ENCODE measurements at places on chromosomes 3 and 15. TPM values are rescaled to one million over a fixed set of nuclear protein-coding genes. Genes with fewer than 3 reads are reported as not detected.
A peak's percentile ranks its signal among the peaks of the same experiment; 100 is the strongest.

The MASP1 gene
- not detected for total RNA-seq

DNA sequence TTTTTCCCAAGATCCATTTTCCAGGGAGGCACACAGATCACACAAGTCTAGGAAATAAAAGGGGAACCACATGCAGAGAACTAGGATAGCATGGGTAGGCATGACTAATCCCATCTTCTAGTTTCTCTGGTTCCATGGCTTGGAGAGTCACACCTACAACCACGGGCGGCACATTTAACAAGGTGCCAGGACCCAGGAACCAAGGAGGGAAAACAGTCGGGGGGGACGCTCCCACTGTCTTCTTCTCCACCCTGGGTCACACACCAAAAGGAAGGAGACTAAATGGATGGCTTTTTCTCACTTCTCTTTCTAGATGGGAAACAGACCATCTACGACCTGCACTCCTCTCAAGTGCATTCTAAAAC lies 4.6 kb upstream of the SMCO1 start:
- H3K27ac ChIP-seq, result no peak overlapping the region
- no peak for DNase-seq
- H3K4me3 ChIP-seq, result no peak overlapping the region
- H3K27me3 ChIP-seq, result peaks cover 2% of the 10 kb centered on the region
- peaks cover 2% of the 10 kb centered on the region for H3K4me1 ChIP-seq

The ZNF35 gene
- total RNA-seq, result 1.9 TPM

DNA sequence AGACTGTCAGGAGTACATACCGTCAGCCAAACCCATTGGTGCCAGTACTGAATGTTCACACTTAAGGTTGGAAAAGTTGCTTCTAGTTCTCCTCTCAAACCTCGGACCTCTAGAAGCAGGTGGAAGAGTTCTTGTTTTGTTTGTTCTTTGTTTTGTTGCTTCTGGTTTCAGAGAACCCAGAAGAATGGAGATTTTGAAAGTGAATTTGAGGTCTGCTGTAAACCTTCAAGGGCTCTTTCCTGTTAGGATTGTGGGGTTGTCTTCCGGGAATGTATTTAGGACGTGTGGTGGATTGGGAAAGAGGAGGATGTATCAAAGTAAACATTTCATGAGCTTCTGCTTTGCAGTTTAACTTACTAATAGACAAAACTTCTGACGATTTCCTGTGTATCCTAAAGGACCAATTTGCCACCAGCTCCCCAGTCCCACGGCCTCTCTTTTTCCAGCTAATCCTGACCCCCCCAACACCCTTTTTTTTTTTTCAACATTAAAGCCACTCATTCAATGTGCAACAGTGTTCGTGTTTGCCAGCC lies 50.3 kb downstream of the FILIP1L start:
- H3K4me3 ChIP-seq, result no peak overlapping the region
- H3K36me3 ChIP-seq, result no peaks in the 10 kb centered on the region
- H3K27ac ChIP-seq, result no peak overlapping the region
- no peaks in the 10 kb centered on the region for H3K27me3 ChIP-seq
- DNase-seq, result no peak

The SCN11A gene
- not detected for total RNA-seq

DNA sequence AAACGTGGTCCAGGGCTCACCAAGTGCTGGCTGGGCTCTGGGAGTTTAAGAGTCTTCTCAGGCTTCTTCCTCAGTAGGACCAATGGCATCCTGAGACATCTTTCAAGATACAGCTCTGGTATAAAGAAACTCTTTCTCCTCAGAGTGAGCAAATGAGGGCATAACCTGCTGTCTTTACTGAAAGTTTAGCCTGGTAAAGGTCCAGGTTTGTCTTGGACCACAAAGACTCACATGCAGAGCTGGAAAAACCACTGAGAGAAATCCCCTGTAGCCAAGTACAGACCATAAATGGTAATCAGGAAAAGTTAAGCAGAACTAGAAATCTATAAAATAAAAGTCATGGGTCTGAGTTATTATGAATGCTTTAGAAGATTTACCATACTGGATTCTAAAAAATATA lies 23.1 kb downstream of the CD47 start:
- peaks cover 75% of the 10 kb centered on the region for H3K36me3 ChIP-seq
- peaks cover 56% of the 10 kb centered on the region for H3K4me1 ChIP-seq
- no peak for DNase-seq
- no peak overlapping the region for H3K4me3 ChIP-seq
- no peaks in the 10 kb centered on the region for H3K27me3 ChIP-seq

DNA sequence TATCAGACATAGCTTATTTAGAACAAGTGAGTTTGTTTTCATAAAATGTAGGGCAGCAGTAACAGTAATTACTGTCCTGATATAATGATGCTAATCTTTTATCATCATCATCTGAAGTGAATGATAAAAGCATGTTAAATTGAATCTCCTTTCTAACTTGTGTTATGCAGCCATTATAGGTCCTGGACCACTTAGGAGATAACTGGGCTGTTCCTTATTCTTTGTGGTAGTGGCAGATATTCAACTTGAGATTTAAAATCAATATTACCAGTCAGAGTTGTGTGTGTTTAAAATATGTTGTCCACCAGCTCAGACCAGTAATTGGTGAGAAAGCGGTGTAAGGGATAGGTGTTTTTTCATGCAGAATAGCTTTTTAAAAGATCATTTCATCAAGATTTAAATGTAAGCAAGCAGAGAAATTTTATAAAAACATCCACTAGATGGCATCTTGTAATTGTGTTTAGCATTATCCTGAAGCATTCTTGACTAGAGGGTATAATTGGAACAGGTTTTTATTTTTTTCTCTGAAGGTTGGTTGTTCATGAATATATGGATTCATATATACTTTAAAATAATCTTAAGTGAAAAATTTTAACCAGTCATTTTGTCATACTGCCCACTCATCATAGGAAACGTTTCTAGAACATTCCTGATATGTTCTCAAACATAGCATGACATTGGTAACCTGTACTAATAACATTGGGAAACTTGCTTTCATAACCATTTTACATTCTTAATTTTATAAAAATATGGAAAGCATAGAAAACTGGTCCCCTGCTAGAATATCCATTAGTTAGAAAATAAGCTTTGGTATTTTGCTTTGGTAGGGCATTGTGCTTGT lies 153.9 kb downstream of the BBX start:
- DNase-seq, result no peak
- no peak overlapping the region for H3K4me3 ChIP-seq
- no peaks in the 10 kb centered on the region for H3K36me3 ChIP-seq
- no peaks in the 10 kb centered on the region for H3K27me3 ChIP-seq

- no peak overlapping the region for H3K4me3 ChIP-seq
- peaks cover 2% of the 10 kb centered on the region for H3K36me3 ChIP-seq
- no peak overlapping the region for H3K27ac ChIP-seq
- no peaks in the 10 kb centered on the region for H3K27me3 ChIP-seq
Observed at GRCh38 chr3:11385326-11385725, 113.1 kb downstream of the ATG7 start.

DNA sequence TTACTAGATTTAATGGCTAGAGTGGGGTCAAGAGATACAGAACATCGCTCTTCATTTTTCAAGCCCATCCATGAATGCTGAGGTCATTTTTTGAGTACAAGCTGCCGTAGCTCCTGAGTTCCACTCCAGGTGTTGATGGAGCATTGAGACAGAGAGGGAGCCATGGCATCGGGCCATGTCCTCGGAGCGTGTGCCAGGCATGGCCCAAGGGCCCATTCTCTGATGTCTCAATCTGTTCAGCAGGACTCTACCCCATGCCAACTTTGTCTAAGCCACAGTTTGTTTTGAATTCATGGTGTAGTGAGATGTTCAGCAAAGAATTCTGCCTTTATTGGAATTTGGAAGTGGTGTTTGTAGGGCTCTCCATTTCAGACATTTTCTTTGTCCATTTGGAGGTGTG lies 110.5 kb upstream of the ADAMTS9 start:
- H3K4me1 ChIP-seq, result no peaks in the 10 kb centered on the region
- H3K27ac ChIP-seq, result no peak overlapping the region
- no peaks in the 10 kb centered on the region for H3K36me3 ChIP-seq
- no peaks in the 10 kb centered on the region for H3K27me3 ChIP-seq
- H3K4me3 ChIP-seq, result no peak overlapping the region

The RPLP1 gene
- 1,535 TPM for total RNA-seq

GRCh38 chr3:167885277-167885676 lies 149.8 kb downstream of the SERPINI1 start:
- peaks cover 2% of the 10 kb centered on the region for H3K4me1 ChIP-seq
- no peak overlapping the region for H3K27ac ChIP-seq
- H3K27me3 ChIP-seq, result peaks cover 23% of the 10 kb centered on the region
- no peak overlapping the region for H3K4me3 ChIP-seq

DNA sequence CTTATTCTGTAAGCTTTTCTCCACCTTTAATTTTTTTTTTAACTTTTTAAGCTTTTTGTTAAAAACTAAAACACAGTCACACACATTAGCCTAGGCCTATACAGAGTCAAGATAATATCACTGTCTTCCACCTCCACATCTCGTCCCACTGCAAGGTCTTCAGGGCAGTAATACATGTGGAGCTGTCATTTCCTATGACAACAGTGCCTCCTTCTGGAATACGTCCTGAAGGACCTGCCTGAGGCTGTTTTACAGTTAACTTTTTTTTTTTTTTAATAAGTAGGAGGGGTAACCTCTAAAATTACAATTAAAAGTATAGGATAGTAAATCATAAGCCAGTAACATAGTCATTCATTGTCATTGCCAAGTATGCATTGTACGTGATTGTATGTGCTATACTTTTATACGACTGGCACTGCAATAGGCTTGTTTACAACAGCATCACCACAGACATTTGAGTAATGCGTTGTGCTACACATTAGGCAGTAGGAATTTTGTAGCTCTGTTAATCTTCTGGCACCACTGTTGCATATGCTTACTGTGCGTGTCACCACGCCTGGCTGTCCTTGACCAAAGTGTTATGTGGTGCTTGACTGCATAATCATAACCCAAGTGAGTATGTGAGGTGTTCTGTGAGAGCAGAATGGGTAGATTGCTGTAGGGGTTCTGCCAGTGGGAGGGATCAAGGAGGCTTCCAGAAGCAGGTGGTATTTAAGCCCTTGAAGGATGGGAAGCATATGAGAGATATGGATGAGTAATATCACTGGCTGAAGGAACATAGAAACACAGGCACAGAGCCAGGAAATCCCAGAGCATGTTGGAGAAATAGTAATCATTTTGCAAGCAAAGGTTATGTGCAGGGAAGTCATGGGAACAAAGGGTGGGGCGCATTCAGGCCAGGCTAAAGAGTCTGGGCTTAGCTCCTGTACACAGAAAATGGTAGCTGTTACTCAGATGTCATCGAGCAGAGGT lies 18.3 kb downstream of the FBXO22 start:
- peaks cover 52% of the 10 kb centered on the region for H3K36me3 ChIP-seq
- no peak for DNase-seq
- no peaks in the 10 kb centered on the region for H3K27me3 ChIP-seq
- peaks cover 35% of the 10 kb centered on the region for H3K4me1 ChIP-seq

The RBP2 gene
- total RNA-seq, result not detected

GRCh38 chr3:17431484-17432045 lies 310.9 kb downstream of the TBC1D5 start:
- H3K4me1 ChIP-seq, result no peaks in the 10 kb centered on the region
- H3K36me3 ChIP-seq, result no peaks in the 10 kb centered on the region
- H3K27me3 ChIP-seq, result no peaks in the 10 kb centered on the region
- no peak overlapping the region for H3K4me3 ChIP-seq
- DNase-seq, result no peak

The SH3GL3 gene
- total RNA-seq, result not detected

- H3K27me3 ChIP-seq, result peaks cover 77% of the 10 kb centered on the region
- peaks cover 15% of the 10 kb centered on the region for H3K4me1 ChIP-seq
- no peaks in the 10 kb centered on the region for H3K36me3 ChIP-seq
- H3K4me3 ChIP-seq, result peak within 1 kb of the TSS; percentile 15
Observed at GRCh38 chr15:65377976-65378366, at the start of gene IGDCC3. TSS of gene IGDCC3 (minus strand) at chr15:65378002. CDS start at chr15:65377788, 214 bp downstream.

GRCh38 chr15:75982468-75982867 lies 29.8 kb downstream of the NRG4 start:
- no peaks in the 10 kb centered on the region for H3K4me1 ChIP-seq
- H3K27ac ChIP-seq, result no peak overlapping the region
- H3K4me3 ChIP-seq, result no peak overlapping the region
- H3K36me3 ChIP-seq, result no peaks in the 10 kb centered on the region

The NCKIPSD gene
- 33.4 TPM for total RNA-seq

GRCh38 chr3:16378920-16379319 lies 113.9 kb downstream of the OXNAD1 start:
- no peak for DNase-seq
- no peaks in the 10 kb centered on the region for H3K27me3 ChIP-seq
- H3K4me1 ChIP-seq, result peaks cover 53% of the 10 kb centered on the region
- H3K4me3 ChIP-seq, result no peak overlapping the region
- no peak overlapping the region for H3K27ac ChIP-seq
- peaks cover 95% of the 10 kb centered on the region for H3K36me3 ChIP-seq

GRCh38 chr3:36065321-36065720 lies 315.0 kb upstream of the STAC start:
- no peaks in the 10 kb centered on the region for H3K36me3 ChIP-seq
- H3K27me3 ChIP-seq, result no peaks in the 10 kb centered on the region
- no peak overlapping the region for H3K4me3 ChIP-seq
- no peak for DNase-seq

DNA sequence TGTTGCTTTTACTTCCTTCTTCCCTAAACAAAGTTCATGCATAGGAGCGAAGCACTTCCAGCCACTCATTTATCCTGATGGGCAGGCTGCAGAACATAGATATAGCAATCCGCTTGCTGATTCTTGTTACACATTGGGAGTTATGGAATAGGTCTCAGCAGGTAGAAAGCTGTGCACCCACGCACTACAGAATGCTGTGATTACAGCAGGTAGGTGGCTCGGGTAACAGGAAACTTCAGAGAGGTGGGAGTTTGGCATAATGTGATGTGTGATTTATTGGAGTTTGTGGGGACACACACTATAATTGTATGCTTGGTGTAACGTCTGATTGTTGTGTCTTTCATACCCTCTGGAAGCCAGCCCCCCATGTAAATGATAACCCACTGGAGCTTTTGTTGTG lies 99.2 kb upstream of the MEIS2 start:
- H3K4me3 ChIP-seq, result no peak overlapping the region
- no peak overlapping the region for H3K27ac ChIP-seq
- no peaks in the 10 kb centered on the region for H3K36me3 ChIP-seq
- H3K27me3 ChIP-seq, result no peaks in the 10 kb centered on the region
- no peak for DNase-seq

DNA sequence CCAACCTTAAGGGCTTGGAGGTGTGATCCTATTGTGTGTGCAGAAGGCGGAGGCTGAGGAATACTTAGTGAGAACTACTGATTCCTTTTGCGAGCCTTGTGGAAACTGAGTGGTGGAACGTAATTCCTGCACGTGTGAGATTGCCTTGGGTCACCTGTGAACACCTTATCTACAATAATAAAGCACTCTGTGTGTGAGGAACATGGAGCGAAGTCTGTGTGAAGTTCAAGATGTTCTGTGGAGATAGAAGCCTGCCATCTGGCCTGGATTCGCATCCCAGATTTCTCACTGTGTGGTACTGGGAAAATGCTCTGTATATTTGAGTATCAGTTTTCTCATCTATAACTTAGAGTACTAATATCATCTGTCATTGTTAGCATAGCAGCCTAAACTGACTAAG lies 179.5 kb upstream of the PDZRN3 start:
- H3K27me3 ChIP-seq, result no peaks in the 10 kb centered on the region
- no peak overlapping the region for H3K4me3 ChIP-seq
- no peaks in the 10 kb centered on the region for H3K36me3 ChIP-seq

GRCh38 chr3:13200946-13201345 lies 127.7 kb upstream of the IQSEC1 start:
- no peak overlapping the region for H3K27ac ChIP-seq
- no peak for DNase-seq
- peaks cover 57% of the 10 kb centered on the region for H3K27me3 ChIP-seq

The IQCH gene
- total RNA-seq, result 0.98 TPM

- H3K36me3 ChIP-seq, result no peaks in the 10 kb centered on the region
- no peak for DNase-seq
- no peak overlapping the region for H3K27ac ChIP-seq
- H3K27me3 ChIP-seq, result no peaks in the 10 kb centered on the region
Observed at GRCh38 chr3:104536715-104537114, 830.0 kb upstream of the ALCAM start.

GRCh38 chr3:161213644-161214043 lies 7.5 kb upstream of the NMD3 start:
- DNase-seq, result no peak
- H3K4me1 ChIP-seq, result no peaks in the 10 kb centered on the region
- no peak overlapping the region for H3K4me3 ChIP-seq

Data from activated CD4-positive, alpha-beta memory T cell treated with anti-CD3 and anti-CD28 coated beads, Interleukin-2, amount 10 ng/mL, durations not matched to agents 7 days and 5 days (primary cell).